ENCODE measurements at places on chromosomes 3 and 15.

DNA sequence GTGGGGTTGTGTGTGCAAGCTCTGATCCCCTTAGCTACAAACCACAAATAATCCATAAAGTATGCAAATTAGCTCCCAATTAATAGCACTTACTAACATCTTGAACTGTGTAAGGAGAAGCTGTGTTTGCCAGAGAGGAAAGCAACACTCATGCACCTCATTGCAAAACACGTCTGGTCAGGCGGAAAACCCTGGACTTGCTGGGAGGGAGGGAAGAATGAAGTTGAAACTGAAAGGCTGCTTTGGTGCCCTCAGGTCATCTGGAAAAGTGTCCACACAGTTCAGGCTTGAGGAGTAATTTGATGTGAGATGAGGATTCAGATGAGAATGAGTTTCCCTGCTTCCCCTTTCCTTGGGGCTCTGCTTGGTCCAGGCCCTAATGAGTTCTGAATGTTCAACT is 185.5 kb upstream of the ANKRD28 start:
- no peak for DNase-seq

- DNase-seq = no peak
These were observed 1.6 kb downstream of the BTBD1 start for GRCh38 chr15:83065431-83065830.

DNA sequence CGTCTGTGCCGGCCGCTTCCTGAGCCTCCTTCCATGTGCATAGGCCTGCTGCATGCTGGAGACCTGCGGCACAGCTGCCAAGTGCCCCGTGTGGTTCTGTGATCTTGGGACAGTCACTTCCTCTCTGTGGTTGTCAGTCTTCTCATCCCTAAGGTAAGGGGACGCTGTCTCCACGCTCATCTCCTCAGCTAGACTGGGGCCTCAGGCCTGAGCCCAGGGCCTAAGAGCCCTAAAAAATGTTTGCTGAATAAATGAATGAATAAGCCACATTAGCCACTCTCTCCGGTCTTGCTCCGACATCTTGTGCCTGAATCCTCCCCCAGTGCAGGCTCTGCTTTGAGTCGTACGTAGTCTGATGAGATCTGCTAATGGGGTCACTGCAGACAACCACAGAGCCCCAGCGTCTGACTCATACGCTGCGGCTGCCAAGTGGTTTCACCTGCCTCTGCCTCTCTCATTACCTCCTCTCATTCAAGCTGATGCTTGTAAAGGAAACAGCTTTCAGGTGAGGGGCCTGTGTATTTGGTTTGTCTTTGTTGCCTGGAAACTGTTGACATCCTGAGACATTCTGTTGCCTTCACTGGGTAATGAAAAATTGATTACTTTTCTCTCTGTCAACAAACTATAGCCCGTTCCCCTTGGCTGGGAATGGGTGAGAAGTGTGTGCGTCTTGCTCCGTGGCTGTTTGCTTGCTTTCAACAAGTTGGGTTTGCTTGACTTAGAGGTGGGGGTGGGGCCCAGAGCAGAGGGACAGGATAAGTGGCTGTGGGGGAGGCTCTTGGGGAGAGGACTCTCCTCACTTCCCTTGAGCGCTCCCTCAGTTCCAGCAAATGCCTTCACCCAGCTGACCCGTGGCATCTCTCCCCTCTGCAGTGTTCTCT is 15.9 kb downstream of the RPLP1 start:
- DNase-seq = peak; percentile 94

- DNase-seq = no peak
These were observed 335.1 kb upstream of the THRB start for GRCh38 chr3:24829629-24830229.

- DNase-seq = no peak
These were observed 26.3 kb downstream of the SPTSSB start for GRCh38 chr3:161345023-161345422.

DNA sequence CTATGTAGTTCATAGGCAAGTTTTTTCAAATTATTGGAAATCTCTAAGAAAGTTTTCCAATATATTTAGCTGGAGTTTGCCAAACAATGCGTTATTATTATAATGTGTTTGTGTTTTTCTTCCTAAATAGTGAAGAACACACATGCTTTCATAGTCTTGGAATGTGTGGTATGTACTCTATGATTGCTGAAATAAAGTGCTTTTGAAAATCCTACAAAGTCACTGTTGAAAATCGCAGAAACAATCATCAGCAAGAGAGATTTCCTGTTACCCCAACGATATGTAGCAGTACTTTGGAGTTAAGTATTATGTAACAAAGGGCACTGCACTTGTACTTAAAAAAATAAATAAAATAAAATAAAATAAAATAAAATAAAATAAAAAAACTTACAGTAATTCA is 796.2 kb downstream of the NAALADL2 start:
- no peak for DNase-seq

GRCh38 chr15:67018441-67018840 is 47.0 kb upstream of the SMAD3 start:
- peak; percentile 93 for DNase-seq

GRCh38 chr3:140829796-140830195 is 111.8 kb upstream of the SLC25A36 start:
- DNase-seq = no peak

DNA sequence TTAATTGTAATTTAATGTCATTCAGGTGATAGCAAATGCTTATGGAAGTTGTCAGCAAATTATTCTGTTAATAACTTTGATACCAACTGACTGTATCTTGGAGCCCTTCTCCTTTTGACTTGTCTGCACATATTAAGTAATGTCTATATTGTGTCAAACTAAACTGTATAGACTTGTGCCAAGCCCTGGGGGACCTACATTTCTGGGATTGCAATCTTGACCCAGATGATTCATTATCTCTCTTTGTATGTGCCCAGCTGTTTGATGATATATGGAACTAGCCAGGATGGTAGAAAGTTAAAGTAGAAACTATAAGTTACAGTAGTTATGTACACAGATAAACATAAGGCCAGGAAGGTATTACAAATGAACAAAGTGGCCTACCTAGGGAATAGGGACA is 402.8 kb upstream of the RARB start:
- no peak for DNase-seq

DNA sequence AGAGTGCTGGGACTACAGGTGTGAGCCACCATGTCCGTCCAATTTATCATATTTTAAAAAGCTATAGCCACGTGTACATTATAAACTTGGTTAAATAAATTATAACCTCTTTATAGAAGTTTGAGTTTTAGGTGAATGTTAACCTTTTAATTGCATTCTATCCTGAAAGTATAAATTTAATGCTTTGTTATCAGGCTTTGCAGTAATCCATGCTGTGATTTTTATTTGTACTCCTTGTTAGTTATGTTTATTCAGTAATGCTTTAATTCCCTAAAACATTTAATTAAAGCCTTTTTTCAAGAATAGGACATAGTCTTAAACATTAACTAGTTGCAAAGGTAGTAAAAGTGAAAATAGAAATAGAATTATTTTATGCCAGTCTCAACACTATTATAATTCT is 11.7 kb downstream of the ARL13B start:
- DNase-seq = no peak

- no peak for DNase-seq
These were observed 19.7 kb downstream of the MYL3 start for GRCh38 chr3:46843508-46843907.

DNA sequence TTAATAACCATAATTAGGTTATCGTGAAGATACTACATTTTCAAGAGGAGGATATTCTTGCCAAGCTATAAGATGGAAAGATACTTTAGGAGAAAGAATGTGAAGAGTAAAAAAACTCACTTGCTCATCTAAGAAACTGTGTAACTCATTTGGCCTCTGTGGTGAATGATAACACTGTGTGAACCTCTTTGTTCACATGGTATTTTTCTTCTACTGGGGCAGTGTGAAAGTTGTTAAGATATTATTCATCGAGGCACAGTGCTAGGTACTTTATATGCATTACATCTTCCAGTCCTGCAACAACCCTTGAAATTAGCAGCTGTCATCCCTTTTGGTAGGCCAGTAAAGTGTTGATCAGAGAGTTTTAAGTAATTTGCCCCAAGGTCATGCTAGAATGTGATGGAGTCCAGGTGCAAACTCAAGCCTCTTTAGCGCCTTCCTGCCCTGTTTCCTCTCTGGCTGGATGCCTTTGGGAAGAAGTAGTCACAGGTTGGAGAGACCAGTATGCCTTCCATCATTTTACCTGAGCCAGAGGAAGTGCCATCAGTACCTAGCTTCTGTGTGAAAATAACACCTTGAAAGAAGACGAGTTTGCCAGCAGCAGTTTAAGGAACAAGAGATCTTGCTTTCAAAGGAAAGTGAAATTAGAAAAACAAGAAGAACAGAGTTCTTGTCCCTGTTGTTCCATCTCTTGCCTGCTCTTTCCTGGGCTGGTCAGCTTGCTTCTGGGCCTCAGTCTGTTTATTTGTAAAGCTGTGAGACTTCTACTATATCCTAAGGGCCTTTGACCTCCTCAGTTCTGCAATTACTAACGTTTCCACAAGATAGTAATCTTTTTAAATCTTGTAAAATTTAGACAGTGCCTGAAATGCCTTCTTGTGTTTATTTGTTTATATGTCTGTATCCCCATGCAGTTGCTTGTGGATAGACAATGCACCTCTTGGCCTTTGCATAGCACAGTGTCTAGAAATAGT is 179.3 kb downstream of the FNDC3B start:
- DNase-seq = peak; percentile 25

GRCh38 chr3:144018776-144019175 is 47.2 kb downstream of the DIPK2A start:
- DNase-seq = no peak

GRCh38 chr15:56036546-56037067 is 43.2 kb upstream of the NEDD4 start:
- DNase-seq = no peak

Data from SJCRH30 (cell line).